NCI-H748 treated with DMSO at 0.1 percent for 48 hours (cell line): ENCODE measurements at places on chromosomes 13 and 19.

DNA sequence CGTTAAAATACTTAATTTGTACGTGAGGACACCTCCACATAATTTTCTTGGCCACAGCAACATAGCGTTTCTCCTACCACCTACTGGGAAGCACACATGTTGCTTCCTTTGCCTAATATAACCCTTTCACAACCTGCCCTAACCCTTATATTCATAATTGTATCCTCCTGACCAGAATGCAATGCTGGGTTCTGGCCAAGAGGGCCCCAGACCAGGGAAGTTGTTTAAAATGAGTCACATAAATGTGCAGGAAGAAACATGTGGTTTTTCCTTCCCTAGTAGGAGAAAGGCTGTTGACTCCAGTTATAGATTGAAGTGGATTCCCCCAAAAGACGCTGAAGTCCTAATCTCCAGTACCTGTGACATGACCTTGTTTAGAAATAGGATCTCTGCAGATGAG, 187.3 kb downstream of the NUFIP1 start:
- no peak for DNase-seq

DNA sequence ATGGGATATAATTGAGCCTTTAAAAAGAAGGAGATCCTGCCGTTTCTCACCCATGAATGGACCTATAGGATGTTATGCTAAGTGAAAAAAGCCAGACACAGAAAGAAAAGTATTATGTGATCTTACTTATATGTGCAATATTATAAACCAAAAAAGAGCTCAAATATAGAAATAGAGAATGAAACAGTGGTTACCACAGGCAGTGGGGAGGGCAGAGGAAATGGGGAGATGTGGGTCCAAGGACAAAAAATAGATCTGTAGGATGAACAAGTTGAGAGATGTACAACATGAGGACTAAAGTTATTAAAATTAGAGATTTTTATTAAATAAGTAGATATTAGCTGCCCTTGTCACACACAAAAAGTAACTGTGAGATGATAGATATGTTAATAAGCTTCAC, 29.1 kb downstream of the TDRD3 start:
- DNase-seq, result no peak

DNA sequence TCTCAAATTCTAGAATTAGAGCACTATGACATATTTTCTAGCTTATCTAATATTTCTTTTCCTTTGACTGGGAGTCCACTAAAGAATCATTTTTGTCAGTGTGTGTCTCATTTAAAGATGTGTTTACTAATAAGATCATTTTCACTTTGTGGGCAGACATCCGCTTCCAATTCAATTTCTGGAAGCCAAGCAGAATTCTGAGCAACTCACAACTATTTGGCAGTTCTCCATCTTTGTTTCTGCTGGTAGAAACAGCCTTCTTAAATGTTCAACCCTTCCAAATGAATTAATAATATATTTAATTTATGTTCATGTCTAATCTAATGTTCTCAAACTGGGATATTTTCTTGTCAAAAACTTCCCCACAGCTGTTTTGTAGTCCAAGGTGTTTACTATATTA, 411.8 kb downstream of the KCTD12 start:
- DNase-seq, result no peak

GRCh38 chr19:15911599-15912235, 13.8 kb upstream of the CYP4F2 start:
- DNase-seq, result no peak

GRCh38 chr19:39906820-39907611, 27.4 kb downstream of the FCGBP start:
- DNase-seq, result no peak

DNA sequence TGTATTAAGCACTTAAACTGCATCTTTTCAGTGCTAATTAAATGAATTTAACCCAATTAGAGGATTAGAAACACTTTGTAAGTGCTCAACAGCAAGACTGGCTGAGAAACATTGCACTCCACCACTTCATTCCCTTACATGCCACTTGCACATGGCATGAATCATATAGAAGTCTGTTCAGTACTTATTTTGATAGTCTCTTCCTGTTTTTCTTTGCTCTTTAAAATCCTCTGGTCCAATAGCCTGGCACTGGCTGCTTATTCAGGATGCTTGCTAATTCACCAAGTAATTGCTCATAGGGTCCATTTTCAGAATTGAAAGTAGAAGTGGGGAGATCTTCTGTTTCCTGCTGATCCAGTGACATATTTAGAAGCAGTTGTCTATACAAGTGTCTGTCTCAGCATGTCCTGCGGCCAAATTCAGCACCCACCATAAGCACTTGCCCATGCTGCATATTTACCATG, 900.1 kb downstream of the PCDH9 start:
- peak; percentile 71 for DNase-seq

DNA sequence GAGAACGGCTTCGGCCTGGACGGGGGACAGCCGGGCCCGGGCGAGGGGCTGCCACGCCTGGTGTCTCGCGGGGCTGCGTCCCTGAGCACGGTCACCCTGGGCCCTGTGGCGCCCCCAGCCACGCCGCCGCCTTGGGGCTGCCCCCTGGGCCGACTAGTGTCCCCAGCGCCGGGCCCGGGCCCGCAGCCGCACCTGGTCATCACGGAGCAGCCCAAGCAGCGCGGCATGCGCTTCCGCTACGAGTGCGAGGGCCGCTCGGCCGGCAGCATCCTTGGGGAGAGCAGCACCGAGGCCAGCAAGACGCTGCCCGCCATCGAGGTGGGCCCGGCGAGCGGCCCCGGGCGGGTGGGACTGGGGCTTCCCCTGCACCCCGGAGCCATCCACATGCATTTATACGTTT, 10.7 kb downstream of the RELB start:
- DNase-seq, result no peak

- no peak for DNase-seq
These were observed 278 bp upstream of the ZNF274 start for GRCh38 chr19:58182577-58182988.

DNA sequence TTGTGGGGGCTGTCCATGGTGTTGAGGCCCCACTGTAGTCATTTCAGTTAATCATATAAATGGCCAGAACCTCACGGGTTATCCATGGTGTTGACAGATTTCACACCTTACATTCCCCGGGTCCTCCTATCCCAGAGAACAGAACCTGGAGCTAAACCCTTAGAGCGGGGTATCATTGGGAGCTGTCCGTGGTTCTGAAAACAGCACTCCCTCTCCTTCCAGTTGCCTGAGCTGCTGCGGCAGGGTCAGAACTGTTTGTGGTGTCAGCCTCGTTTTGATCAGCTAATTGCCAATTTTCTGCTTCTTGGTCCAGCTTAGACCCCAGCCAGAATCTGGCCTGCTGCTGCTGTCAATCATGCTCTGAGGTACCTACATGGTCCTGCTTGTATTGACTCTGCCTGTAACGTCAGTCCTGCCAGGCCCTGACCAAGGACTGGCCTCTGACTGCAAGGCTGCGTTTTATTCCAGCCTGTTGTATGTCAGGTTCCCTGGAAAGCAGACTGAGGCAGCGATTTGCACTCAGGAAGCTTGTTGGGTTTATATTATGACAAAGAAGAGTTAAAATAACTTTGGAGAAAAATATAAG, 55.8 kb upstream of the KCTD15 start:
- DNase-seq, result no peak

DNA sequence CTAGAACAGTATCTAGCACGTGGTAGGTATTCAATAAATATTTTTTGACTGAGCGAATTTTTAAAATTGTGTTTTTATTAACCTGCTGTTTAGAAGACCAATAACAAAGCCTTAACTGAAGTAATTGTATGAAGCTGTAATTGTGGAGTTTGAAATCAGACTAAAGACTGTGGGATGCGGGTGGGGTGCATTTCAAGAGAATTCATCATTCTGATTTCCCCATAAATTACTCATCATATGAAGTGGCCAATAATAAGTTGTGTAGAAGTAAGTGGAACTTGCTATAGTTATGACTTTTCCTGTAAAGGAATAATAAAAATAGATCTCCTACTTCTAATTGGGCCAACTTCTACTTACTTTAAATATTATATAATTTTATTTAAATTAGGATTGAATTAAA, 449.3 kb downstream of the PCDH9 start:
- no peak for DNase-seq

GRCh38 chr13:105050686-105051085, 1484.8 kb downstream of the EFNB2 start:
- DNase-seq, result no peak

DNA sequence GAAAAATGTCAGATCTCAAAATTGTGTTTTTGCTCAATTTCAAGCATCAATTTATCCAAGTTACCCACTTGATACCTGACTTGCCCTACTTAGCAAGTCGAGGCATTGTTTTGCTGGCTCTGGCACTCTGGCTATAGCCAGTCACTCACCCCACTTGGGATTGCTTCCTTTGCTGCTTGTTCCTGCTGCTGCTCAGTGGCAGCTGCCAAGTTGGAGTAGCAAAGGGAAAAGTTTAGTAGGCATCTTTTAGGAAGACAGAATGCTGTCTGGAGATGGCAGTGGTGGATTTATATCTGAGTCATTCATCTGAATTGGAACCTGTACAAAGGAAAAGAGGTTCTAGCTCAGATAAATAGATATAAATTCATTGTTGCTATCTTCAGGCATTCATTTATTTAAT, 41.2 kb downstream of the PCCA start:
- DNase-seq, result no peak

DNA sequence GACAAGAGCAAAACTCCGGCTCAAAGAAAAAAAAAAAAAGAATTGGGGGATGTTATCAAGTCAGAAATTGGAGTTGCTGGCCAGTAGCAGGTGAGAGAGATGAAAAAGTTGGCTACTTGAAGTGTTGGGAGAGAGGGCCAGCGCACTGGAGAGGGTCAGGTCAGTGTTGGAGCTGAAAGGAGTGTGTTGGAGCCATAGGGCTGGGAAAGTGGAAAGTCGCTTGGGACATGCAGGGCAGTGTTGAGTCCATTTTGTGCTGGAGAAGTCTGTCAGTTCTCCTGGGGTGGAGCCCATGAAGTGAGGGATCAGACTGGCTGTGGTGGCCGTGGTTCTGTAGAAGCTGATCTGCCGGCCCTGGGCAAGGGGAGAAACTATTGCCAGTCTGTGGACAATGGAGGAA, 1.7 kb downstream of the PPP1R37 start:
- no peak for DNase-seq

DNA sequence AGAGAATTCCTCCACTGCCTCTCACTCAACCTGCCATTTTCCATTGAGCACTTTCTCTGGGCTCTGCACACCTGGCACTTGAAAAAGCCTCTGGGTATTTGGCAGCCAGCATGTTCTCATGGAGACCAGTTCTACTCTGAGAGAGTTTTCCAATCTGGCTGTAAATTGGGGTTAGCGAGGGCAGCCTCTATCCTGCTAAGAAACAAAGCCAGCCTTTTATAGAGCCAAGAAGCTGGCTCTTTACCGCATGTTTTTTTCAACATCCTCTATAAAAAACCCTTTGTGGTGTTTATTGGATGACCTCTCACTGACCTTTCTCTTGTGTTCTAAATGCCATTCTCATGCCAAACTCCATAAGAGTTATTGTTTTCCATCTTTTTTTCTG, 52.6 kb upstream of the RCBTB2 start:
- DNase-seq, result no peak

DNA sequence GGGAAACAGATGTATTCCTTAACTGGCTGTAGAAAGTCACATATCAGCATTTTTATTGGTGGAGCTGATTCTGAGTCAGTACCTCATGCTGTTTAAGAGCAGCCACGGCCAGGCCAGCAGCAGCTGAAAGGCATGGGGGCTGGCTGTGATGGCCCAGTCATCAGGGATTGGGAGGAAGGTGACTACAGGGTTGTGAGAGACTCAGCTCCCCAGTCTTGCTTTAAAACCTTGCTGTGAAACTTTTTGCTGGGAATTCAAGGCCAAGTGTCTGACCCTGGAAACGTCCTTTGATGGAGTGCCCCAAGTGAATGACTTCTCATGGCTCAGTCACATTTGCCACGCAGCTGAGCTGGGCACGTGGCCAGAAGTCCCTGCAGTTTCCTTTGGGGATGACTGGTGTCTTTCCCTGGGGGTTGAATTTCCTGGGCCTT, 39.1 kb upstream of the RNF113B start:
- no peak for DNase-seq

DNA sequence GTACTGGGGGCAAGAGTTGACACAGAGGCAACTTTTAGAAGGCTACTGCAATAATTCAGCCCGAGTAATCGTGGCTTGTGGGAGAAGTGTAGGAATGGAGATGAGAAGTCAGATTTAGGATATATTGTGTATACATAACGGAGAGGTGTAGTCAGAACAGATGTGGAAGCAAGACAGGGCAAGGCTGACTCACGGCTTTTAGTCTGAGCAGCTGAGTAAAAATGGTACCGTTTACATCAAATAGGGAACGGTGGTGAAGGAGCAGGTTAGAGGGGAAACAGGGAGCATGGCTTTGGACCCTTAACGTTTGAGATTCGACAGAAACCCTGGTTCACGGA, 796 bp upstream of the LSM14A start:
- DNase-seq, result no peak

DNA sequence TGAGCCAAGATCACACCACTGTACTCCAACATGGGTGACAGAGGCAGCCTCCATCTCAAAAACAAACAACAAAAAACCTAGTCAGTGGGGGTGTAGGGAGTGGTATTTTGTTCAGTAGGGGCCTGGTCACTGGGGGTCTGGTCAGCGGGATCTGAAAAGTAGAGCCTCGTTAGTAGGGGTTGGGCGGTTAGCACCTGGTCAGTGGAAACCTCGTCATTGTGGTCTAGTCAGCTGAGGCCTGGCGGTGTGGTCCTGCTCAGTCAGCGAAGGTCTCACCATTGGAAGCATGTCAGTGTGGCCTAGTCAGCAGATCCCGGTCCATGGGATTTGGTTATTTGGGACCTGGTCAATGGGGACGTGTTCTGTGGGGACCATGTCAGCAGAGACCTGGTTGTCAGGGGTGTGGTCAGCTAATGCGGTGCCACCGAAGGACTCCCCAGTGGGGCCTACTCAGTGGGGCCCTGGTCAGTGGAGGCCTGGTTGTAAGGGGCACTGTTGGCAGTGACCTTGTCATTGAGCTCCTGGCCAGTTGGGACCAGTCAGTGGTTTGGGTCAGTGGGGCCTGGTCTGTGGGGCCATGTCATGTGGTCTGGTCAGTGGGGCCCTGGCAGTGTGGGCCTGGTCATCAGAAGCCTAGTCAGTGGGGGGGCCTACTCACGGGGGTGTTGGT, 63.0 kb upstream of the TPM4 start:
- DNase-seq, result no peak

DNA sequence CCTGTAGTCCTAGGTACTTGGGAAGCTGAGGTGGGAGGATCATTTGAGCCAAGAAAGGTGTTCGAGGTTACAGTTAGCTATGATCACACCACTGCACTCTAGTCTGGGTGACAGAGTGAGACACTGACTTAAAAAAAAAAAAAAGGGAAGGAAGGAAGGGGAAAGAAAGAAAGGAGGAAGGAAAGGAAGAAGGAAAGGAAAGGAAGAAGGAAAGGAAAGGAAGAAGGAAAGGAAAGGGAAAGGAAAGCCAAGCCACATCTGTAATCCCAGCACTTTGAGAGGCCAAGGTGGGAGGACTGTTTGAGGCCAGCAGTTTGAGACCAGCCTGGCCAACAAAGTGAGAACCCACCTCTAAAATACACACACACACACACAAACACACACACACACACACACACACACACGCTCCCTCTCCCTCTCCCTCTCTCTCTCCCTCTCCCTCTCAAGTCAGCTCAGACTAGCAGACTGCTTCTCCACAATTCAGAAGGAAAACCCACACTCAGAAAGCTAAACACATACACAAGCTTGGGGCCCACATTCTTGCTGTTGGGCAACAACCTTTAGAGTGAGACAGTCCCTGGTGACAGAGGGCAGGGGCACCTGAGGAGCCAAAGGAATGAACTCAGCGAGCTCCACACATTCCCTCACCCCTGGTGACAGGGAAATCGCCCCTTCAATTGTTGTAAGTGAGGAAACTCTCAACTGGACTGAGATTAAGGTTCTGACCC, 2.7 kb downstream of the ZNF709 start:
- DNase-seq, result no peak
